ENCODE measurements at places on chromosomes 11 and 22.

GRCh38 chr11:130042093-130042591 lies 27.6 kb upstream of the APLP2 start:
- no peak for DNase-seq

- no peak for DNase-seq
These were observed 17.9 kb upstream of the KCNQ1OT1 start for GRCh38 chr11:2717561-2718325.

GRCh38 chr11:130094614-130095013 lies 24.9 kb downstream of the APLP2 start:
- no peak for DNase-seq

GRCh38 chr22:39219071-39220039 lies 25.4 kb downstream of the PDGFB start:
- no peak for DNase-seq
